ENCODE measurements at places on chromosomes 2 and 18.

DNA sequence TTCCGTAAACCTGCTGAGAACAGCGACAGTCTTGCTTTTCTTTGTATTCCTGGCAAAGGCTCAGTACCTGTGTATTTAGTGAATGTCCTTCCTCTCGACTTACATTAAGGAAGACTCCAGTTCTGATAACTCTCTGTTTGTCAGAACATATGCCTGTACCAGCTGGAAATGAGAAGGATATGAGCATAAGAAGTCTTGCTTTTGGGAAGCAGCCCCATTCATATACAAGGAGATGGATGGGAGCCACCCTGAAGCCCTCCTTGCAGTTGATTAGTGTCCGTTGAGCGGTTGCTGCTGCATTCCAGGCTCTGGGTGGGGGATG lies 59.8 kb downstream of the SH3BP4 start:
- DNase-seq = no peak

GRCh38 chr2:217915706-217916105 lies 87.1 kb downstream of the TNS1 start:
- DNase-seq = no peak

DNA sequence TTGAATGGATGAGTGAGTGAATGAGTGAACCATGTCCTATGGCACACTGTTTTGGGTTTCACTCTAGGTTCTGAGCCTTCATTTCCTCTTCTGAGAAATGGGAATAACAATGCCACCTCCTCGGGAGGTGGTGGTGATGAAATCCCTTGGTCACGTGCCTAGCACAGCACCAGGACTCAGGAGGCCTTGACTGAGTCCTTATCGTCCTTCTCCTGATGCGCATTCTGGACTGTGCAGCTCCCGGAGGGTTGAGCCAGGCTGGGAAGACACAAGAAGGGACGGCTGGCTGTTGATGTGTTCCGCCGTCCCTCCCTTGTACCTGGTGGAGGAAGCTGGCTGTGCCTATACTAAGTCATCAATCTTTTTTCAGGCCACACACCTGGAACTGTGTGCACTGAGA lies 437.3 kb downstream of the ZNF521 start:
- DNase-seq = no peak

- DNase-seq = no peak
These were observed 656.9 kb downstream of the TSN start for GRCh38 chr2:122412360-122412759.

DNA sequence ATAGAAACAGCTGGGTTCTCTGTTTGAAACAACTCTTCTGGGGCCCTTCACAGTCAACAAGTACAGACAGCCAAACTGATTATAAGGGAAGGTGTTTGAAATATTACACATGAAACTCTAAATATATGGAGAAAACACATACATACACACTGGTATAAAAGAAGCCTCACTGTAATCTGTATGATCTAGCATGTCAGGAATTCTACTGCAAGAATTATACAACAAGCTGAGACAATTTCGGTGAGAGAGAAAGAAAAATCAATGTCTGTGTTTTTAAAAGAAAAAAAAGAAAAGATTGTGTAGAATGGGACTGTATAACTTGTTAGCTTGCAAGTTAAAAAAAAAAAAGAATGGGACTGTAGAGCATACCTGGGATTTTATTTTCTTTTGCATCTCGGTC lies 26.3 kb downstream of the IRS1 start:
- DNase-seq = no peak

DNA sequence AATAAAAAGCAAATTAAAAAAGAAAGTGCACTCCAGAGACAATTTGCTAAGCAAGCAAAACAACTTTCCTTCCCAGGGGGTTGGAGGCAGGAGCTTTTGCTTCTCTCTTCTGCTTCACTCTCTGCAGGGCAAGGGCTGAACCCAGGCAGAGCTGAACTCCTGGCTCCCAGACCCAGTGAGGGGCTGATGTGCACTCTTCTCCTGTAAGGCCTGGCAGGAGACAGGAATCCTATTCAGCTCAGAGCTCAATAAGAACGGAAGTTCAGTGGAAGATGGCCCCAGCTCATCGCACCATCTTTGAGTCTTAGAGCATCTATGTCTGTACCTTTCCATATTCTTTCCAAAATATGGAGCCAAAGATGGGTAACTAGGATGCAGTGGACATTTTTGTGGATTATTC lies 29.1 kb downstream of the CIB4 start:
- no peak for DNase-seq
